ENCODE measurements at places on chromosomes 1 and 21. TPM values are rescaled to one million over a fixed set of nuclear protein-coding genes. Genes with fewer than 3 reads are reported as not detected.

DNA sequence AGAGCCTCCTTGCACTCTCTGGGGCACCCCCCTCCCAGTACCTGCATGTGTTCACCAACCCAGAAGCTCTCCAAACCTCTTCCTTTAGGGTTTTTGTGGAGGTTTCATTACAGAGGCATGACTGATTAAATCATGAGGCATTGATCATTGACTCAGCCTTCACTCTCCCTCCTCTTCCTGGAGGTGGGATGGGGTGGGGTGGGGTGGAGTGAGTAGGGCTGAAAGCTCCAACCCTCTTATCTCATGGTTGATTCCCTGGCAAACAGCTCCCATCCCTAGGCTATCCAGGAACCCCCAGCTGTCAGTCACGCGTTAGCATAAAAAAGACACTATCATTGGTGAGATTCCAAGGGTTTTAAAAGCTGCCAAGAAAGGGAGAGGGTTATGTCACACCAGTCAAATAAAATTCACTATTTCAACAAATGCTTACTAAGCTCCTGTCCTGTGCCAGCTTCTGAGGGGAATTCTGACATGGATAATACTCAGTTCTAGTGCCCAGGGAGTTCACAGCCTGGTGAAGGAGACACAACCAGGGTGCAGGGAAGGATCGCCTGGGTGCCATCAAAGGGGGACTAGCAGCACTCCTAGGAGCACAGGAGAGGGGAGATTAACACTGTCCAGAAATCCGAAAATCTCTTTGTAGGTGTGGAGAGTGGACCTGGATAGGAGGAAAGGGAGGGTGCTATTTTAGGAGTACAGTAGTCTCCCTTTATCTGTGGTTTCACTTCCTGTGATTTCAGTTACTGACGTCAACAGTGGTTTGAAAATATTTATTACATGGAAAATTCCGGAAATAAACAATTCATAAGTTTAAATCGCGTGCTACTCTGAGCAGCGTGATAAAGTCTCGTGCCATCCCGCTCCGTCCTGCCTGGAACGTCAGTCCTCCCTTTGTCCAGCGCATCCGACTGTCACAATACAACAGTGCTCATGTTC, 6.8 kb upstream of the IL24 start:
- DNase-seq: no peak

The FASLG gene
- not detected for total RNA-seq

The RAD54L gene
- total RNA-seq: 18.0 TPM

The AADACL3 gene
- total RNA-seq: not detected

The RNF186 gene
- total RNA-seq: not detected

GRCh38 chr21:45985471-45986315, 4.1 kb downstream of the COL6A1 start:
- DNase-seq: no peak

DNA sequence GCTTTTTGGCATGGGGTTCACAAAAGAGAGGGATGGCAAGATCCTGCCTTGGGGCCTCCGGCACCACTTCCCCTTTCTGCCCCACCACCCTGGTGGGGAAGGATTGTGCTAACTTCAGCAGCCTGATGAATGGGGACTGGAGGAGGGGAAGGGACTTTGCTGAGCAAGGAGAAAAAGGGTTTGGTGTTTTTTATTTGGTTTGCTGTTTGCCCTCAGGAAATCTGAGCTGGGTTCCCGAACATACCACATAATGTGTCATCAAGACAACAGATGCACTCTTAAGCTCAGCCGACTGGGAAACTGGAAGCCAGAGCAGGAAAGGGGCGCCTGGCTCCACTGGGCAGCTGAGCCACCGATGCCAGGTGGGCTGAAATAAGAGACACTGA, 19.8 kb downstream of the OLFML2B start:
- no peak for DNase-seq

DNA sequence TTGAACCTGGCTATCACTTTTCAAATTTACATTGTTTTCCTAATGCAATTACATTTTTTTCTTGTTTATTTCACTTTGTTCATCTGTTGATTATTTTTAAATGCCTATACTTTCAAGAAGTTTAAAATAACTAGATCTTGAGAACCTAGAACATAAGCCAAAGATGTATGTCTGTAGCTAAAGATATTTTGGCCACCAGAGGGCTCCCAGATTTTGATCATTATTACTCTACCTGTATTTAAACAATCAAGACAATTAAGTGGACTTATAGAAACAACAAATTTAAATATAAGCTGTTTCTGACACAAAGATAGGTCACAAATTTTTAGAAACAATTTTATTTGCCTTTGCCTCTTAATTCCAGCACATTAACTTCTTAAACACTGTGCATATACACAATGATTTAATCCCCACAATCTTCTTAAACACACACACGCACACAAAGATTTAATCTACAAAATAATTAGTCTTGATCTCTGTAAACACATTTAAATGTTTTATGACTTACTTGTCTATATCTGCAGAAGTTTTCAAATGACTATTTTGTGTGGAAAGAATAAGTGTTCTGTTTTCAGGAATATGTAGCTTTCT, 380.0 kb downstream of the DSCAM start:
- peak; percentile 70 for DNase-seq

DNA sequence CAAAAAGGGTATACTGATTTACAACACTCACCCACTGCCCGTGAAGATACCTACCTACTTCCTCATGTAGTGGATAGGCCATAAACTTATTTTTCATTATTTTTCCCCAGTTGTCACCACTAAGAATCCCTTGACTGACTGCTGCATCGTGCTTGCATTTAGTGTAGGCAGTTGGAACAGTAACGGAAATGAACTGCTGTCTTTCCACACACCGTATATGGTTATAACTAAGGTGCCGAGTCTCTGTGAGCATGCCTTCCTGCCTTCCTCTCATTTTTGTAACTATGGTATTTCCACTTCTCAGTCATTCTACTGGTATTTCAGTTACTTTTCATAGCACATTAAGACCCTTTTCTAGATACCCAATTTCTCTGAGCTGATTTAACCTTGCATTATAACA, 36.4 kb downstream of the SLC35F3 start:
- DNase-seq: no peak

DNA sequence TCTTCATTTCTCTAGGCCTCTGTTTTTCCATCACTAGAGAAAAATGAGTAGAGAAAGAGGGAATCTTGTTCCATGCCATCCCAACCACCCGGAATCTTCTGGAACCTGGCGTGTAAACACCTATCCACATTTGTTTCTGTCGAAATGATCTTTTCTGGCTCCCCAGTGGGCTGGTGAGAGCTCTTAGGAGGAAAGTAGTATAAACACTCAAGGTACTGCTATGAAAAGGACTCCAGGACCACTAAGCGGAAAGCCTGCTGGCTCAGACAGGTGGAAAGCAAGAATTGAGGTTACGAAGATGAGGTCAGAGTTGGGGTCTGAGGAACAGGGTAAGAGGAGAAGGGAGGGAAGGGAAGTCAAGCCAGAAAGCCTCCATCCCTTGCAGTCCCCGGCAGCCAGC, 90.8 kb downstream of the PLXNA2 start:
- no peak for DNase-seq

GRCh38 chr1:20410503-20410902, 75.5 kb downstream of the CAMK2N1 start:
- peak; percentile 74 for DNase-seq

DNA sequence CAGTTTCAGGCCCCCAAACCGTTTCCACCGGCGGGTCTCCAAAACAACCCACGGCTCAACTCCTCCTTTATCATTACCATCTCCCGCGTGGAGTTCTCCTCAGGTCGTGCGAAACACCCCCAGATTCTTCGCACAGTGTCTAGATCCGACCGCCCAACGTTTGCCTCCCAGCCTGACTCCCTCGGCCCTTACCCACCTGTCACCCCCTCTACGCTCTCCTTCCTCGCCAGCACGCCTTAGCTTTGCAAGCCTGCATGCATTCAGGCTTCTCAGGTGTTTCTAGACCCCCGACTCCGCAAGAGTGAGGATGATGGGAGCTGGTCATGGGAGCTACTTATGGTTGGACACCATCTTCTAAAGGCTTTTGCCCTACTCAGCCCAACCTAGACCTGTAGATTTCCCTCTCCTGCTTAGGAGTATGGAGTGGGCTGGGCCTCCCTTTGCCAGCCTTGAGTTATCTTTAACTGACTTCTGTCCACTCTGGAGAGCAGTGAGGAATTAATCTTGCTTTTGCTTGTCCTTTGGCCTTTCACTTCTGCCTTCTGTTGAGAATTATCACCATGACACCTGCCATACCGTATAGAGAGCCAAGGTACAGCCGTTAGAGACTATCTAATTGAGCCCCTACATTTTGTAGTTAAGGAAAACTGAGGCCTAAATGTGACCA, 865 bp downstream of the ATP5IF1 start:
- peak; percentile 52 for DNase-seq

DNA sequence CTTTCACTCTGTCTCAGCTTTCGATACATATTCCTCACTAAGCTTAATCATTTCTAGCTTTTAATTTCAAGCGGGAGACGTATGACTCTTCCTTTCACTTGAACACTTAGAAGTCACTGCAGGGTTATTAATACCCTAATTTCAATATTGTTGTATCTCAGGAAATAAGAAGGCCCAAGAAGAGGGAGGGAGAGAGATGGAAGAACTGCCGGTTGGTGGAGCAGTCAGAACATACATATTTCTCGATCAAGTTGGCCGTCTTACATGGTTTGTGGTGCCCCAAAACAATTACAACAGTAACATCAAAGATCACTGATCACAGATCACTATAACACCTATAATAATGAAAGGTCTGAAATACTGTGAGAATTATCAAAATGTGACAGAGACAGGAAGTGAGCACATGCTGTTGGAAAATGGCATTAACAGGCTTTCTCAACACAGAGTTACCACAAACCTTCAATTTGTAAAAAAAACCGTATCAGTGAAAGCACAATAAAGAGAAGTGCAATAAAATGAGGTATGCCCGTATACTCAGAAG, 145.4 kb upstream of the HP1BP3 start:
- DNase-seq: no peak

DNA sequence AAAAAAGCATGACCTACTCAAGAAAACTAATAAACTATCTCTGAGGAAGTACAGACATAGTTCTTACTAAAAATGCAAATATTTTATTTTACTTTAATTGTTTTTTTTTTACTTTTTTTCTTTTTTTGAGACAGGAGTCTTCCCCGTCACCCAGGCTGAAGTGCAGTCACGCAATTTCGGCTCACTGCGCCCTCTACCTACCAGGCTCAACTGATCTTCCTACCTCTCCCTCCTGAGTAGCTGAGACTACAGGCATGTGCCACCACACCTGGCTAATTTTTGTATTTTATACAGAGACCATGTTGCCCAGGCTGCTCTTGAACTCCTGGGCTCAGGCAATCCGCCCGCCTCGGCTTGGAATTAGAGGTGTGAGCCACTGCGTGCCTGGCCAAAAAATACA, 1263.1 kb downstream of the KCNT2 start:
- DNase-seq: no peak

DNA sequence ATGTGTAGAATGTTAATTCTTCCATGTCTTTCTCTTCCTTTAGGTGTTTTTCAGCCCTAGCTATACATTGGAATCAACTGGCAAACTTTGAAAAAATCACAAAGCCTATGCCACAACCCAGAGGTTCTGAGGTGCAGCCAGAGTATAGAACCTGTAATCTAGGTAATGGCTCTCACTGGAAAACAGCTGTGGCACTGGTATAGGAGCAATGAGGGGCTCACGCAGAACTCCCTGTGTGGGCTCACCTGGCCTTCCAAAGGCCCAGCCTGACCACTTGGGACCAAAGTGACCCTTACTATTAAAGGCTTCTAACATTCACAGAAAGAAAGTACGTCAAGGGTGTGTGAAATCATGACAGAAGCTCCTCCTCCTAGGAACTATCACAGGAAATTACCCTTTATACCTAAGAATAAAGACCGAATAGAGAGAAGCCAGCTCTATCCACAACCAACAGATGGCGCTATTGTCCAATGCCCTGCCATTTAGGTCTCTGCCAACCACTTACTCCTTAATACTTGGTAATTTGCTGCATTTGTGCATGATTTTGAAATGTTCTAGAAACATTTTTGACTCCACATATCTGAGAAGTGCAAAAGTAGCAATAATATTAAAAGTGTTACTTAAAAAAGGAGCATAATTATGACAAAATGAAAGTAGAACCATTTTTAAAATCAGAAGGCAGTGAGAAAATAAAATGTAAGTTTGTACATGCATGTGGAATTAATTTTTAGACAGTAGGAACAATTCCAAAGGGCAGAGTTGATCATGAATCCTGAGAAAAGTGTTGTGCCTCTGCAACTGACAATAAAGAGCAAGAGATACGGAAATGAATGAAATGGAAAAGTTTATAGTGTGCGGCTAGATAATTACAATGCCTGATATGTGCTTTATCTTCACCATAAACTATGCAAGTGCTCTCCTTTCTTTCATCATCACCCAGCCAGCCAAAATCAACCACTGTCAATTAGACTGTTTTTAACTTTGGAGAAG, 93.1 kb upstream of the HAO2 start:
- peak; percentile 85 for DNase-seq

DNA sequence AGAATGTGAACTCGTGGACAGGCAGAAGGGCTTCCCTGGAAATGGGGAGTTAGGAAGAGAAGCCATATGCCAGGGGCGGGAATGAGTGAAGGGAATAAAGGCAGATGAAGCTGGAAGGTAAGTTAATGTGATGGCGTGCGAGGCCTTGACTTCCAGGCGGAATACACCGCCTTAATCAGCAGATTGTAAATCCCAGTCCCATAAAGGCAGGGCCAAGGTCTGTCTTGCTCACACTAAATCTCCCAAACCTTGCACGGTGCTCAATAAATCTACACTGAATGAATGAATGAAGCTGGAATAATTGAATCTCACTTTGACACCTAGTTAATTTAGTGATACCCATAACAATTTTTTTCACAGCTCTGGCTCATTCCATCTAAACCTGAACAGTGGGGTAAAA, 16.8 kb upstream of the PRDM2 start:
- no peak for DNase-seq

The SCAMP3 gene
- total RNA-seq: 69.7 TPM

The OR2L5 gene
- 0.19 TPM for total RNA-seq

GRCh38 chr1:162169031-162169790, 99.7 kb downstream of the NOS1AP start:
- DNase-seq: no peak

The SLC25A34 gene
- 0.83 TPM for total RNA-seq
